Aorta (tissue), 5 donors: ENCODE measurements at places on chromosomes 5 and 9.

- DNase-seq = no peak
These were observed 55.7 kb upstream of the TBC1D9B start for GRCh38 chr5:179963375-179963774.

GRCh38 chr5:76513476-76513875, 109.7 kb downstream of the F2RL2 start:
- no peak for DNase-seq

DNA sequence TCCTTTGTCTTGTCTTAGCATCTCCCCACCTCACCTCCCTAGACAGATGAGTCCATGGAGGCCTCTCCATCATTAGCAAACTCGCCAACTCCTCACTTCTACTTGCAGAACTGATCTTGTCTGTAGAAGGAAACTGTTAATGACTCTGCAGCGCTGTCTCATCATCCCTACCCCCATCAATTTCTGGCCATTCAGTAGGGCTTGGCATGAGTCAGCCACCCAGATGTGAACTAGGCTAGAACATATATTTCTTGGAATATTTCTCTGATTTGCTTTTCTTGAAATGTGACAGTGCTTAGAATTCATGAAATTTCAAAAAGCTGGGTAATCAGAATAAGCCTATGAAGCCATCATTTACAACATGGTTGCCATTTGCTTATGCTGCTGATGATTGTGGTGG, 1125.0 kb upstream of the DMAC1 start:
- no peak for DNase-seq

- no peak for DNase-seq
These were observed 116.0 kb upstream of the ADRA1B start for GRCh38 chr5:159800131-159800840.

GRCh38 chr9:18638371-18639249, 164.7 kb downstream of the ADAMTSL1 start:
- no peak for DNase-seq

DNA sequence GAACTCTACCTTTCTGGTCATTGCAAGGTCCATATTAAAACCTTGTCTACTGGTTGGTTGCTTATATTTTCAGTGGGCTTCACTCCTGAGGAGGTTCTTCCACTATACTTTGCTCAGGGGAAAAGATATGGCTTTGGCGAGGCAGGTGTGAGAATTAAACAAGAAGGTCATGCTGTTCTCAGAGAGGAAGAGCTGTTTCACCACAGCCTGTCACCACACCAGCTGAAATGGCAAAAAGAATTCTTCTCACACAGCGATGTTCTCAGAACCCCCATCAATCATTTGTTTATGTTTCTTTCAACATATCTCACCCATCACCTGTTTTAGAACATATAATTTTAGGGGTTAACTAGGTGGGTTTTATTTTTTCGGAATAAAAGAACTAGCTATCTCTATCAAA, 38.6 kb downstream of the CAPSL start:
- no peak for DNase-seq

- DNase-seq = no peak
These were observed 411 bp upstream of the NDUFS4 start for GRCh38 chr5:53560028-53560427.

GRCh38 chr5:95159603-95160002, 125.3 kb downstream of the MCTP1 start:
- no peak for DNase-seq

DNA sequence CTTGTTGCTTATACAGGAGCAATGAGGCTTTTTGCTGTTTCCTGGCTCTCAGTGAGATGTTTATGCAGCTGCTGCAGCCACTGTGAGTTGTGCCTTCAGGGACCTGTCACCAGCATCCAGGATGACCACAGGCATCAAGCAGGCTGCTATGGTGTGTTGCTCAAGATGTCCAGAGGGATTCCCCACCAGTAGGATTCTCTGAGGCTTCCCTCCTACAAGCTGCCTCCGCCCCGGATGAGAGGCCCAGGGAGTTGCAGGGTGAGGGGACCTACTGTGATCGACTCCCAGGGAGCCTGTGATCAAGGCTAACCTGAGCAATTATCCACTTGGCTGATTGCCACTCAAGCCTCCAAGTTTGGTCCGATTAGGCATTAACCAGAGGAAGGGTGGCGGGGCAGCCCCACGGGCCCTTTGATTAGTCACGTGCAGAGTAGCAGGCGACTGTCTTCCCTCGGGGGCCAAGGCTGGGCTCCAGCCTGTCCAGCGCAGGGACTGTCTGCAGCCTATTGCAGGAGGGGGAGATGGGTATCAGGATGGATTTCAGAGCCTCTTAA, 1.8 kb upstream of the FAT2 start:
- DNase-seq = no peak

DNA sequence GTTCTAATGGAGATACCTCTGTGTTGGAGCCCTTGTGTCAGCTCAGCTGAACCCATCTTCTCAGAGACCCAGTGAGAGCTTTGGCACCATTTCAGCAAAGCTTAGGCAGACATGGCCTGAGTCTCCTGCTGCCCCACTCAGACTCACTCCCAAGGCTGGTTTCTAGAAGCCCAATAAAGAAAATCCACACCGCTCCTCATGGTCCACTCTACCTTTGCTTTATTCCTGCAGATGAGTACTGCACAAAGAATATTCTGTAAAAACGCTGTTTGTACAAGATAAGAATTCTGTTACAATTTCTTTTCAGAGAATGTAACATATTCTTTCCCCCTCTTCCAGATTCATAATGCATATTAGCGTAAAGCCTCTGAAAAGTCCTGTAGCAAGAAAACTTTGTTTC, 129.3 kb downstream of the C5orf15 start:
- peak; percentile 13 for DNase-seq

DNA sequence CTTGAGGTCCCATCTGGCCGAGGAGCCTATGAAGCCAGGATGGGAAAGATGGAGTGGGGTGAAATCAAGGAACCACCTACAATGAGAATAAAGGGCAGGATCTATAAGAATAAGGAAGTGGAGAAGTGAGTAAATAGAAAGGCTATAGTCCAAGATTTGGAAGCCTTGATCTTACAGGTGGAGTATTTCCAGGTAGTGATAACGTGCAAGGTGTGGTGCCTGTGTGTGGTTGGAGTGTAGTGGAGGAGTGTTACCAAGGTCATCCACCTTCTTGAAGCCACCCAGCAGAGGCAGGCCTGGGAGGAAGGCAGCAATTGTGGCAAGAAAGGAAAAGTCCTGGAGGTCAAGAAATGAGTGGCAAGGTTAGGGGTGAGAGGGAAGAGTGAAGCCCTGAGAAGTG, 72.9 kb downstream of the IQGAP2 start:
- no peak for DNase-seq

GRCh38 chr9:134163371-134164196, 780 bp downstream of the RNU6ATAC start:
- DNase-seq = peak; percentile 81

- no peak for DNase-seq
These were observed 11.9 kb downstream of the RAPGEF1 start for GRCh38 chr9:131727795-131728545.

DNA sequence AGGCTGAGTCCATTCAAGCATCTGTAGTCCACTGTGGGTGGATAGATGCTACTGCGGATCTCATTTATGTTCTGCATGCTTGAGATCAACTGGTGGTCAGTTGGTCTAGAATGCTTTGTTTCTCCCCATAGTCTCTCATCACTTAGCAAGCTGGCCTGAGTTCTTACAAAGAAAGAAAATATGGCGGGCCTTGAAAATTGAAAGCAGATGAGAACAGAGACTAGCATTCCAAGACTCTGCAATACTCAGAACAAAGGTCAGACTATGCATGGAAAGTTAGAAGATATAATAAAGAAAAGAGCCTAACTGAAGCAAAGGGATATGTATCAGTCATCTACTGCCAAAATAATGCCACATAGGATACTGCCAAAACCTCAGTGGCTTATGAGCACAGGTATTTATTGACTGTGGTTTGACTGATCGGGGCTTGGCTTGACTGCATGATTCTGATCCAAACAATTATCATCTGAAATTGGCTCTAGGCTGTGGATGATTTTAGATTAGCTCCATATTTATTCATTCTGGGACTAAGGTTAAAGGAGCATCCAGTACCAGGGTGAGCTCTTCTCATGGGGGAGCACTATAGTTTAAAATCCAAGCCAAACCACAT, 258.9 kb downstream of the TAF11L14 start:
- no peak for DNase-seq

DNA sequence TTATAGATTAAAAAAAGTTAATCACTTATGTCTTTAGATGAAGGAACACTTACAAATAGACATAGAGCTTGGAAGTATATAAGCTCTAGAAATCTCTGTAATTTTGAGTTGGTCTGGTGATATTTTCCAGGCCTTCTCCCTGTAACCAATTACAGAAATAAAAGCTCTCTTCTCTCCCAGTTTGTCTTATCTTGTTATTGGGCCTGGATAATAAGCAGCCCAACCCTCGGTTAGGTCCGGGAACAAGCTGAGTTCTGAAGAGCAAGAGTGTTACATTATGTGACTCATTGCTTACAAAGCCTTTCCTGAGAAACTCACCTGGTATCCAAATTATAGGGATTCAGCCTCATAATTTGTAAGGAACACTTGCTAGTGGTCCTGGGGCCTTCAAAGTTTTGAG, 1146.2 kb downstream of the CDH9 start:
- DNase-seq = no peak

DNA sequence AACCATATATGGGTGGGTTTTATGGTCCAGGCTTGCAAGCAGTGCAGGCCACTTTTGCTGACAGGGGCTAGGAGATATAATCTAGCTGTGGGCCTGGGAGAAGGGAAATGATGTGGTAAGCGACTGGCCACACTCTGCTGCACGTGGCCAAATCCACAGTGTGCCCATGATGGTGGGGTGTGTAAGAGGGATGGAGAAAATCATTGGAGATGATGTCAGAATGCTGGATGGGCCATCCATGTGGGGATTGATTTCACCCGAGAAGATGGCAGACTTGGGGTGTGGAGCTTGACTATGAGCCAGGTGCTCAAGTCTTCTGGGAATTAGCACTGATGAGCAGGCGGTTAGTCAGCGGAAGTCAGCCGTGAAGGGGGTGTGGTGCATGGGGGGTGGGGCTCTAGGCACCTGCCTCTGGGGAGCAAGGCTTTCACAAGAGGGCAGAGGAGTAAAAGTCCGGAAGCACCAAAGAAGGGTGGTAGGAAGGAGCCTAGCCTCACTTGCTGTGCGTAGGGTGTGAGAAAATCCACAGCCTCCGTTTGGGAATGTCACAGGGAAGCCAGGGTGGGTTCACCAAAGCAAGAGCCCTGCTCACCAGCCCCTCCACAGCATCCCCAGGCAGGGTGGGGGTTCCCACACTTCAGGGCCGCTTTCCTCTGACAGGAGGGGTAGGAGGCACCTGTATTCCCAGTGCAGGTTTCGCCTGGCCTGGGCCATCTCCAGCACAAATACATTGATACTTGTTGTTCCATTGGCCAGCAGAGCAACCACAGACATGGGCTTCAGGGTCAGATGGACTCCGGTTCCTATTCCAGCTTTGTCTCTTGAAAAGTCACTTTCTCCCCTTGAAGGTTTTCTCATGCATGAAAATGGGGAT, 44.5 kb upstream of the ANGPTL2 start:
- no peak for DNase-seq

GRCh38 chr5:91499943-91500531, 116.9 kb upstream of the ARRDC3 start:
- no peak for DNase-seq

GRCh38 chr9:91131433-91131839, 230.3 kb downstream of the AUH start:
- no peak for DNase-seq

GRCh38 chr9:118829334-118829733, 539.9 kb downstream of the BRINP1 start:
- DNase-seq = no peak

- no peak for DNase-seq
These were observed 3.3 kb downstream of the ZNF462 start for GRCh38 chr9:106866243-106866642.

DNA sequence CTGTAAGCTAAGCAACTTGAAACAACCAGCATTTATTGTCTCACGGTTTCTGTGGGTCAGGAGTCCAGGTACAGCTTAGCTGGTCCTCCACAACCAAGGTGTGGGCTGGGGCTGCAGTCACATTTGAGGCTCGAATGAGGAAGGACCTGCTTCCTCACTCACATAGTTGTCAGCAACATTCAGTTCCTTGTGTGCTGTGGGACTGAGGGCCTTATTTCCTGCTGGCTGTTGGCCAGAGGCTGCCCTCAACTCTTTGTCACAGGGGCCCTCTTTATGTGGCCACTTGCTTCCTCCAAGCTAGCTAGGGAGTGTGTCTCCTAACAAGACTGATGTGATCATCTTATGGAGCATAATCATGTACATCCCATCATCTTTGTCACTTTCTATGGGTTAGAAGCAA, 29.2 kb upstream of the SEMA4D start:
- no peak for DNase-seq

- no peak for DNase-seq
These were observed 554.4 kb downstream of the IRX1 start for GRCh38 chr5:4150067-4150466.

DNA sequence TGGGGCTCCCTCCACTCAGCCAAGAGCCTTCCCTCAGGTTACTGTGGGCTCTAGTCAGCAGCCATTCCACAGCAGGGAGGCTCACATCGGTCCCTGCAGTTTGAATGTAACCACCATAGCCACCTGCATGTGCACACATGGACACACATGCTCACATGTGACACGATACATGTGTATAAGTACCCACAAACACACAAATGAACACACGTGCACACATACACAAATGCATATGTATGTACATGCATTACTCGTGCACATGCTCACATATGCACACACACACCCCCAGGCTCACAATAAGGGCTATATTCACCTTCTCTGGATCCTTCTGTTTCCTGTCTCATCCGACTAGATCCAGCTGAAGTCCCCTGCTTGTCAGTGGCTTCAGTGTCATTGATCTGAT, 36.2 kb downstream of the UBE2QL1 start:
- no peak for DNase-seq

DNA sequence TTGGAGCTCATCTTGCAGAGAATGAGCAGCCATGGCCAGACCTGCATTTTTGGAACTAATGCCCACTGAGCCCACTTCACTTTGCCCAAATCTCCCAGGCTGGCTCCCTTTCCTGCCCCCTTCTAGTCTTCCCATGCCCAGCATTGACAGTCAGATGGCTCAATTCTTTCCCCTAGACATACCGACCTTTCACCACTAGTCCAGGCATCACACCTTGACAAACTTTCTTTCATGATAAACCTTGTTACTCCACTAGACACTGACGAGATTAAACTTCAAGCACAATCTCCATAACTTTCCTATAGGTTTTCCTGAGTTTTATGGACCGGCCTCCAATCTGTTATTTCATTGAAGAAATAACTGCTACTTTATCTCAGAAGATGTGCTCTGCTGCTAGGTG, 47.8 kb upstream of the RAI14 start:
- no peak for DNase-seq

- DNase-seq = no peak
These were observed 57.5 kb downstream of the RICTOR start for GRCh38 chr5:39016587-39017275.

DNA sequence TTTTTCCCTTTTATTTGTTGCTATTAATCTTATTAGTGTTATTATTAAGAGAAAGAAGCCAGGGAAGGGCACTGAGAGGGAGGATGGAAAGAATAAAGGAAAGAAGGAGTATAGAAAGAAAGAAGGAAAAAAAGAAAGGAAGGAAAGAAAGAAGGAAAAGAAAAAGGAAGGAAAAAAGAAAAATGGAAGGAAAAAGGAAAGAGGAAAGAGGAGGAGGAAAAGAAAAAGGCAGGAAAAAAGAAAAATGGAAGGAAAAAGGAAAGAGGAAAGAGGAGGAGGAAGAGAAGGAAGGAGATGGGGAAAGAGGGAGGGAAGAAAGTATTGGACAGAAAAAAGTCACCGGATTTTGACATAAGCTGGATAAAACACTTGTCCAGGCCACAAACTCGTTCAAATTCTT, 47.8 kb downstream of the ANXA1 start:
- no peak for DNase-seq

GRCh38 chr9:72396247-72397091, 31.5 kb upstream of the ZFAND5 start:
- no peak for DNase-seq

GRCh38 chr5:14579246-14579645, 2.3 kb upstream of the OTULINL start:
- no peak for DNase-seq
